ENCODE measurements at places on chromosomes 4 and X. TPM values are rescaled to one million over a fixed set of nuclear protein-coding genes. Genes with fewer than 3 reads are reported as not detected.

GAGE13 gene
- not detected for total RNA-seq

CTAG1A gene
- not detected for total RNA-seq

LPAR4 gene
- total RNA-seq, result 2.8 TPM

PAGE1 gene
- total RNA-seq, result not detected

GNRHR gene
- total RNA-seq, result not detected

GPR119 gene
- total RNA-seq, result not detected

ARSJ gene
- total RNA-seq, result 29.0 TPM

ZMAT1 gene
- total RNA-seq, result 1.4 TPM

PTCHD1 gene
- not detected for total RNA-seq

PF4V1 gene
- total RNA-seq, result not detected

SUPT20HL1 gene
- 0.22 TPM for total RNA-seq

SOWAHB gene
- not detected for total RNA-seq

SPANXN3 gene
- total RNA-seq, result not detected

TMSB15A gene
- 3.6 TPM for total RNA-seq

TEX13D gene
- total RNA-seq, result not detected

CSAG1 gene
- not detected for total RNA-seq

FGF16 gene
- total RNA-seq, result not detected

BTK gene
- total RNA-seq, result not detected

TRIM75 gene
- total RNA-seq, result not detected

CHRDL1 gene
- 1.2 TPM for total RNA-seq

TACR3 gene
- total RNA-seq, result not detected
